ENCODE measurements at places on chromosomes 11 and 22.
A peak's percentile ranks its signal among the peaks of the same experiment; 100 is the strongest.

DNA sequence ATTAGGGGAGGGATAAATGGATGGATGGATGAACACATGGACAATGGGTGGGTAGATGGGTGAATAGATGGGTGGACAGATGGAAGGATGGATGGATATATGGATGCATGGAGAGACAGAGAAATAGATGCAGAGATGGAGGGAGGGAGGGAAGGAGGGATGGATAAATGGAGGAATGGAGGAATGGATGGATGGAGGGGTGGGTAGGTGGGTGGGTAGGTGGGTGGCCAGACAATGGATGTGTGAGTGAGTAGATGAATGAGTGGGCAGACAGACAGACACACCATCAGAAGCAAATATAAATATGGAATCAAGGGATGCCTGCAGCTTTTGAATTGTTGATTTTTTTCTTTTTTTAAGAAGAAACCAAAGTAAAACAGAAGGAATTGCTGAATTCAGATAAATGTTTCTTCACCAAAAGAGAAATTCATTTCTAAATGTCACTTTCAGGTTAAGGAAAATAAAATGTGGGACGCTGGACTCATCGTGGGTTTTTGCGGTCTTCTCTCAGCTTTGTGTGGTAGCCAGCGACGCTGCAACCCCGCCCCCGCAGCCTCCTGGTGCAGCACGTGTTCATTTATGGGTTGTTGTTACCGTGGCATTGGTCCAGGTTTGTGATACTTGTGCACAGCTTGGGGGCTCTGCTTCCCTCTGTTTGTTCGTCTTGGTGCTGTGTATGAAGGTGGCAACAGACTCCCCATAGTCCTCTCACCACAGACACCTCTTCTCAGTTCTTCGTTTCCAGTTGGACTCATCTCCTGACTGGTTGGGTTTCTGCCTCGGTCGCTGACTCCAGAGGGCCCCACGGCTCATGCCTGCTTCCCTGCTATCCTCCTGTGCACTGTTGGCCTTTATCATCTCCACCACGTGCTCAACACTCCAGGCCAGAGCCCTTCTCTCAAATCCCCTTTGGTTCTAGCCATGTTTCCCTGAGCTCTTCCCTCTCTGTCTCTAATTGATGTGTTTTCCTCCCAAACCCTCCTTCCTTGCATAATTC is 76.4 kb downstream of the CDKN1C start:
- DNase-seq, result no peak

DNA sequence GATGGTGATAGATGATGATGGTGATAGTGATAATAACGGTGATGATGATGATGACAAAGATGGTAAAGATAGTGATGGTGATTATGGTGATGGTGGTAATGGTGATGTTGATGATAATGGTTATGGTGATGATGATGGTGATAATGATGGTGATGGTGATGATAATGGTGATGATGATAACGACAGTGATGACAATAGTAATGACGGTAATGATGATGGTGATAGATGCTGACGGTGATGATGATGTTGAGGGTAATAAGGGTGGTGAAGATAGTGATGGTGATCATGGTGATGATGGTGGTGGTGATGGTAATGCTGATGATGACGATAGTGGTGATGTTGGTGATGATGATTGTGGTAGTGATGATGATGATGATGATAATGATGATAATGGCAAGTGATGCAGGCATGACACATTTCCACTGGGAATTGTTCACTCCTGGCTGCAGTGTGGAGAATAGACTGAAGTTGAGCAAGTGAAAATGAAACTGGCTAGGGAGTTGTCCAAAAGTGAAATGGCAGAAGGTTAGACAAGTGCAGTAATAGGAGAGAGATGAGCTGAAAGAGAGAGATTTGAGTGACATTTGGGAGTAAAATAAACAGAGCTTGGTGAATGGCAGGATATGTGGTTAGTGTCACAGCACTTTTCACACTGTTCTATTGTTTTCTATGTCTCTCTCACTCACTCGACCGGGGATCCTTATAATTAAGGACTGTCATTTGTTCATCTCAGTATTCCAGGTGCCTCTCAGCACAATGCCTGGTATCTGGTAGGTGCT is 992.5 kb downstream of the OPCML start:
- DNase-seq, result no peak

DNA sequence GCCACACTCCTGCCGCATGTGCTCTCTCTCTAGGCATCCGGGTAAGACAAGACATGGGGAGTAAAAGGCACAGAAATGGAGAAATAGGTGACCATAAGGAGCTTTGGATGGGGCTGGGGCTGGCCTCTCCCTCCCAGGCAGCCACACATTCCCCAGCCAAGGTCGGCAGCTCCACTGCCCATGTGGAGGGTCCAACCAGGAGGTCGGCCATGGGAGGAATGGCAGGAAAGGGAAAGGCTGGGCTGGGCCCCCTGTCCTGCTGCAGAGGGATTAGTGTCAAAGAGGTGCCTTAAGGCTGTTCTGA is 460 bp upstream of the MUC5AC start:
- no peak for DNase-seq

GRCh38 chr11:95335989-95336388 is 105.0 kb upstream of the SESN3 start:
- DNase-seq, result peak; percentile 27

DNA sequence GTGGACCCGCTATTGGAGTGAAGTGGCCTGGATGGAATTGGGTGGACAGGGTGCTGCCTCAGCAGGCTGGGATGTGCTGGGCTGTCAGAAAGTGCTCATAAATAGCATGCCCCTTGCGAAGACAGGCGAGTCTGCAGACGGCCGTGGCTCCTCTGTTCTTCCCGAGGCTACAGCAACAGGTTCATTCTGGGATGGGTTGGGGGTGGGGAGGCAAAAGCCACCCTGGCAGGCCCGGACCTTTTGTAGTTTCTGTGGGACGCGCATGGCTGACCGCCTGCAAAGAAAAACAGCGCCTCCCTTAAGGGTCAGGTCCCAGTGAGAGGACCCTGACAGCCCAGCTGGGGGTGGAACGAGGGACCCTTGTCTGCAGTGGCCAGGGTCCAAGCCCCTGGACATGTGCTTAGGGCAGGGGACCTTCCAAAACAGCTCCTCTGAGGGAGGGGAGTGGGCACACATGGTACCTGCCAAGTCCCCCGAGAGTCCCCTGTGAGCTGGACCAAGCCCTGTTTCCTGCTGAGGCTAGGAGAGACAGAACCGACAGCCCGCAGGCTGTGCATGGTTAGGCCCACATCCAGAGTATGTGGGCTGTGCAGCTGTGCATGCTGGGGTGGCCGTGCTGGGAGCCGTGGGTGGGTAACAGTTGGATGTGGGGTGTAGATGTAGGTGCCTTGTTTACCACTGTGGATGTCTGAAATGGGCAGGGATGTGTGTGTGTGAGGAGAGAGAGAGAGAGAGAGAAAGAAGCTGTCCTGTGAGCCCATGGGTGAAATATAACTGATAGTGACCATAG is at the start of gene CRYBB3:
Gene CRYBB3, plus strand, starts transcription at position 128 of the 790 bp plus-strand sequence. CDS start 1,539 bp downstream, outside the sequence.
- DNase-seq, result no peak

DNA sequence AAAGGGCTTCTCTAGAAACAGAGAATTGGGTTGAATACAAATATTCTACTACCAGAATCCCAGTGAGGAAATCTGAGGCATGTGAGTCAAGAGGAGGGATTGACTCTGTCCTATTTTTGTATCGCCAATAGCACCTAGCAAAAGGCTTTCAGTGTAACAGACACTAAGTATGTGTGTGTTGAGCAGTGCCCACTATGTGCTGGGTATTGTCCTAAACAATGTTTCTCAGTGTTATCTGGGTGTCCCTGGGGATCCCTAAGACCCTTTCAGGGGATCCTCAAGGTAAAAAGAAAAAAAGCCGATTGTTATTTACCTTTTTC is 21.0 kb upstream of the RBFOX2 start:
- DNase-seq, result no peak

- peak; percentile 63 for DNase-seq
Measured at GRCh38 chr11:109696191-109696897, 274.4 kb downstream of the C11orf87 start.

GRCh38 chr11:117583063-117583801 is 213.8 kb downstream of the DSCAML1 start:
- DNase-seq, result peak; percentile 38

DNA sequence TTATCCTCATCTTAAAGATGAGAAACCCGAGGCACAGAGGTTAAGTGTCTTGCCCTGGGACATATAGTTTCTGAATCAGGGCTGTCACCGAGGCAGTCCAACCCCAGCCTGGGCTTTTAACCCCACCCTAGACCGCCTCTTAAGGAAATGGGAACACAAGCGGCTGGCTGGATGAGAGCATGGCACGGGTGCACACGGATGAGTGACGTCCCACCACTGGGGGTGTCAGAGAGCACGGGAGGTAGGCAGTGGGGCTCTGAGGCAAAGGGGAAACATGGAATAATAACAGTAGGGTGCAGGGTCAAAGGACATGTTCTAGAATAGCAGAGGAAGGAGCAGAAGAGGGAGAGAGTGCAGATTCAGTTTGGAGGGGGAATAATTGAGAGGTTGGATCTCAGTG is 22.3 kb downstream of the PPFIBP2 start:
- DNase-seq, result no peak
